ENCODE measurements at places on chromosomes 1 and 21.

GRCh38 chr1:61921435-61921834, 179.2 kb downstream of the PATJ start:
- DNase-seq, result no peak

GRCh38 chr1:36161641-36162531, 5.9 kb downstream of the MAP7D1 start:
- DNase-seq, result no peak

DNA sequence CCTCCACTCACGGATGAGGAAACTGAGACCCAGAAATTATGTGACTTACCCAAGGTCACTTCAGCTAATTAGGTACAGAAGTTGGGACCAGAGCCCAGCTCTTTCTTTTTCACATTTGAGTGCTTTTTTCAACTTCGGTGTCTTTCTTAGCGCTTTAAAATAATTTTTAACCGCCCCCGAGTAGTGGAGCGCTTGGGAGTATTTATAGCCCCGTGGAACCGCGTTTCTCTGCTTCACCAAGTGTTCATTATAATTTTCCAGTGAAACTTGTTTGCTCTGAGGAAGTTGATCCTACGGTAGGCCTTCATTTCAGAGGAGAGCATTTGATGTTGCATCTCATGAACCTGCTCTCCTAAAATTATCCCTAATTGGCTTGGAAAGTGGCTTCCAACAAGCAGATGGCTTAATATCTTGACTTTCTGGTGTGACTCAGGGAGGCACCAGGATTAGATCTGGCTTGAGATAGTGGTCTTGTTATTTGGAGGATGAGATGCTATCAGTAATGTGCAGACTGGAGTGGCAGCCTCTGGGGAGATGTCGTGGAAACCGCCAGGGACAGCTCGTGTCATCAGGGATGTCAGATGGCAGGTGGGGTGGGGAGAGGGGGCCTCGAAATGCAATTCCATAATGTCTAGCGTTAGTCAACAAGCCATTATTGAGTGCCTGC, 321.3 kb downstream of the CAMTA1 start:
- no peak for DNase-seq

DNA sequence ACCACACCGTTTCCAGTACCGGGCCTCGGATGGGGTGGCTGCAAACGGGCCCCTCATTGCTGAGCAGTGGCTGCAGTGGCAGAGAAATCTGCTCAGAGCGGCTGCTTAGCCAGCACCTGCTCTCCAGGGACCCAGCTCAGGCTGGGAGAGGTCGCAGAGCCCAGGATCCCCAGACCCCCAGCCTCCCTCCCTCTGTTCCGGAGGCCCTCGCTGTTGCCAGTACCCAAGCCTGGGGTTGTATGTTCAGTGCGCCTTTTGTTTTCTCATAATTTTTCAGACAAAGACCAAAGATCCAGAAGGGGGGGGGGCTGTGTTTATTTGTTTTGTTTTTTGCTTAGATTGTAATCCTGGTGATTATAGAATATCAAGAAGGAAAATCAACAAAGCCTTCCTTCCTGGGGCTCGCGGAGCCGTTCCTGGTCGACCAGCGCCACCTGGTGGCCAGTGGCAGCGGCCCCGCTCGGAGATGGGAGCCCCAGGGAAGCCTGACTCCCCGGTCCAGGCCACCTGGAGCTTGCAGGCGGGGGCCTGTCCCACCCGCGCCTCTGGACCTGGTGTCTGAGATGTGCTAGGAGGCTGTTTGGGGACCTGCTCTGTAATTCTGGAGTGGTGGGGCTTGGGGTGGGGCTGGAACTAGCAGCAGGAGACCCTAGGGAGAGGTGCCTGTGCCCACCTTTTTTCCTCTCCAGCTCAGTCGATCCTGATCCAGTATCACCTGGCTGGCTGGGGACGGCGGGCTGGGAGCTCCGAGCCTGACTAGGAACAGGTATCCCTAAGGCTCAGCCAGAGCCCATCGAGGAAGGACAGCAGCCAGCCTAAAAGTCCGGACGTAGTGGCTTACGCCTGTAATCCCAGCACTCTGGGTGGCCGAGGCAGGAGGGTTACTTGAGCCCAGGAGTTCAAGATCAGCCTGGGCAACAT, 123.9 kb upstream of the VAMP3 start:
- DNase-seq, result peak; percentile 57

GRCh38 chr1:7681401-7681800, 89.7 kb upstream of the VAMP3 start:
- no peak for DNase-seq
